NCI-H1048 (cell line): ENCODE measurements at places on chromosomes 5 and 9.
A peak's percentile ranks its signal among the peaks of the same experiment; 100 is the strongest.

DNA sequence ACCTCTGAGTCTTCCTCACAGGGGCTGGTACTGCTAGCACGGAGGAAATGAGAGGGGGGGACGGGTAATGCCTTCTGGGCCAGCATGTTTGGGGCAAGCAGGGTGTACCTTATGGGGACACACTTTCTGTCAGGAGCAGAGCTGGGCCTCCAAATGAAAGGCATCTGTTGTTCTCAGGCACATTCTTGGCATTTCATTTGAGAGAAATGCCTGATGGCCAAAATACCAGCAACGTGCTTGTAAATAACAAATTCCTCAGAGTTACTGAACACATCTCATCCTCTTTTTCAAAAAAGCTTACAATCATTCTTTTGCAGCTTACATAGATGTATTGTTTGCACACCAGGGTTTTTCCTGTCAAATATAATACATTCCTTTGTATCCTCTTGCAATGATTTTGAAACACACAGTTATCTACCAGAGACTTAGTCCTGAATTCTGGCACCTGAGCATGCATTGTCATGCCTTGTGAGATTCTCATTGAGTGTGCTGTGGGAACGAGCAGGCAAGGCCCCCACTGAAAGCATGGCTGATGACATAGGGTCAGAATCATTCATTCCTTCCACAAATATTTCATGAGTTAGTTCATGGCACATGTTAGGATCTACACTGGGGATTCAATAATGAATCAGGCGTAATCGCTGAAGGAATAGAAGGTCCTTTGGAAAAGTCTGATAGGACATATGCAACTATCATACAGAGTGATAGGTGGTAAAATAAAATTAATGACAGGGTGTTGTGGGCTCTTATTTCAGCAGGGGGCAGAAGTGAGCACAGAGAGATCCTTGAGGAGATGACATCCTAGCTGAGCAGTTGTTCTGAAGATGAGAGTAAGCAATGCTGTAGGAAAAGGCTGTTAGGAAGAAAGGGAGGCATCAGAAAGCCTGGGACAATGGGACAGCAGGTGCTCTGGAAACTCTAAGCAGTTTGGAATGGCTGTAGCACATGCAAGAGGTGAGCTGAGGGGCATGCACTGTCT lies 260.9 kb upstream of the TUT7 start:
- peak; percentile 15 for DNase-seq

DNA sequence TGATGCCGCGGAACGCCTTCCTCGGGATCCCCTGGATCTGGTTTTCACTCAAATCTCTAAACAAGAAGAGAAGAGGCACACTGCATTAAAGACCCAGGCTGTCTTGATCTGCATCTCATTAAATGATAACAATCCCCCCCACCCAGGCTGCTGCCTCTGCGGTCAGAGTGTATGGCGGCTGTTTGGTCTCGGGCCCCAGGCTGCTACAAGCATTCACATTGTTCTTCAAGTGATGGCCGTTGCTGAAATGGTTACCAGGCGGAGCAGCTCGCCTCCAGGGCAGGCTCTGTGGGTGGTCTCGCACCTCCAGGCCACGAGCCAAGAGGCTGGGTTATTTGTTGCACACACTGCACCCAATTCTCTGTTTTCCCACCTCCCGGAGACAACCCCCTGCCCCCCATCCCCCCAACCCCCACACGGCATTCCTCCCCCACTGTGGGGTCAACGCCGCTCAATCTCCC lies 304.1 kb upstream of the PANK3 start:
- no peak for DNase-seq

DNA sequence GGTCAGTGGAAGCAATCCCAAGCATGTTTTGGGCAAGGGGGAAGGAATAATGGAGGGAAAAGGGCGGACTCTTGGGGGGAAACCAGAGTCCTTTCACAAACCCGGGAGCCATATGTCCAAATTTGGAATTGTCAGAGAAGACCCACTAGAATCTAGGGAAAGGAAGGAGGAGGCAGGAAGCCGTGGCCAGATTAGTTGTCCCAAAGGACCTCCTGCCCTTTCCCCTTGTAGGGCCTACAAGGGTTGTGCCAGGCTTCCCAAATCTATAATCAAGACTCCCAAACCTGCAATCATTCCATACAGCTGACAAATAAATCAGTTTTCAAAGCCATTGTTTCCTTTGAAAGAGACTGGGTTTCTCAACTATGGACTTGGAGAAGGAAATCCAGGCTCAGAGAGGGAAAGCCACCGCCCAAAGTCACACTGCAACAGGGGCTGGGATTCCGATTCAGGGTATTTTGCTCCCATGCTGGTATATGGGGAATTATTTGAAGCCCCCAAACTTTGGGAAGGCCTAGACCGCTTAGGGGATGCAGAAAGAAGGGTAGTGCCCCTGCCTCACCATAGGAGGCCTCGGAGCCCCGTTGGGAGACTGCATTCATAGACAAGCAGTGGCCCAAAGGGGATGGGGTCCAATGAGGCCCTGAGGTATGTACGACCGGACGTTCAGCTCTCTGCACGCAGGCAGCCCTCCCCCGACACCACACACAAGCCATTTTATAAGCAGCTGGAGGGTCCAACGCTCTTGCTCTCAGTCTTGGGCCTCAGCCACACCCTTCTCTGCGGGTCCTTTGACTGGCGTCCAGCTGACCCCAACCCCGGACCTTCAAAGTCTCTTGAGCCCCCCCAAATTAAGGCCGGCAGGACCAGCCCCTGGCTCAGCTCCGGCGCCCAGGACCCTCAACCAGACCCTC lies 815 bp downstream of the ANXA6 start:
- DNase-seq, result no peak

DNA sequence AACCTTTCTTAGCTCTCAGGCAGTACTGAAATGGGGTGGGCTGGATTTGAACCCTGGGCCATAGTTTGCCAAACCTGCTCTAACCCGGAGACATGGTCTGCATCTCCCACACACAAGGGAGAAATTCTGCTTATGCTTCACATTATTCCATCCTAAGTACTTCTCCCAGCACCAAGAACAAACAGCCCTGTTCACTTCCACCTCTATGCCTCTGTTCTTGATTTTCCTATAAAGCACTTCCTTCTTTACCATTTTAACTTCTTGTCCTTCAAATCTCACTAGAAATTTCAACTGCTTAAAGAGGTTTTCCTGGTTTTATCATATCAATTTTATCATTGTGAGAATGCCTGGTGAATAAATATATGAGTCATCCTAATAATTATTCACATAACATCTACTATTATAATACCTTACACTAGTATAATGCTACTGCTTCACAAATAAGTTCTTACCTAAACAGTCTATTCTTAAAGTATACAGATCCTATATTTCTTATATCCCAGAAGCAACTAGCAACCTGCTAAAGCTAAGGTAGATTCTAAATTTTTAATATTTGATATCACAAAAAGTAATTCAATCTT lies 12.7 kb downstream of the FEM1C start:
- no peak for DNase-seq

DNA sequence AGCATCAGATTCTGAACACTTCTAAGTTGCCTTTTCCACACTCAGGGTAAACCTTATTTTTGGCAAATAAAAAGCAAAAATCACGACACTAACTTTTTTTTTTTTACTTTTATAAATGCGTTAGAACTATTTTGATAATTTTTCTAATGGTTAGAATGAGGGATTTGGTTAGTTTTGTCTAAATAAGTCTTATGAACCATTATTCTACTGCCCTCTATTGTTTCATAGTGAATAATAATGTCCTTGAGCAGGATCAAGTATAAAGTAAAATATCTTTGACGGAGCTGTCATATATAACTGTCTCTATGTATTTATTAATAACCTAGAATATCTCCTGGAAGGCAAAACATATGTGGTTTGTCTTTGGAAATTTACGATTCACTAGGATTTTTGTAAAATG lies 631.8 kb downstream of the GABRG2 start:
- DNase-seq, result no peak

DNA sequence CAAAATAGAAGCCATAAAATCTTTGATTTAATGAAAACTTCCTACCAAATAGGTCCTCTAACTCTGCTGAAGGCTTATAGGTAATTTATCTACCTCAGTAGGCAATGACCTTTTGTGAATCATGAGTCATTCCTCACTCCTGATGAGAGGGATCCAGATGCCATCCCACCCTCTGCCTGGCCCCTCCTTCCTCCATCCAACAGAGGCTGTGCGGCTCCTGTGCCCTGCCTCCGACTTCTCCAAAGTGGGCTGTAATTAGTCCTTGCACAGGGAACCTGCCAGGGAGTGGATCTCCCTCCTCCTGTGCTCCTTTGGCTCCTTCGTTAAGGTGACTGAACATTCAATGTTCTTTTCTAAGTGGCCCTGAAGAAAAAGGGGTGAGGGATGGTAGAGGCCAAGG lies 213.9 kb upstream of the TBCA start:
- no peak for DNase-seq

- DNase-seq, result no peak
These were observed 64.5 kb downstream of the PRR16 start for GRCh38 chr5:120528609-120529008.

DNA sequence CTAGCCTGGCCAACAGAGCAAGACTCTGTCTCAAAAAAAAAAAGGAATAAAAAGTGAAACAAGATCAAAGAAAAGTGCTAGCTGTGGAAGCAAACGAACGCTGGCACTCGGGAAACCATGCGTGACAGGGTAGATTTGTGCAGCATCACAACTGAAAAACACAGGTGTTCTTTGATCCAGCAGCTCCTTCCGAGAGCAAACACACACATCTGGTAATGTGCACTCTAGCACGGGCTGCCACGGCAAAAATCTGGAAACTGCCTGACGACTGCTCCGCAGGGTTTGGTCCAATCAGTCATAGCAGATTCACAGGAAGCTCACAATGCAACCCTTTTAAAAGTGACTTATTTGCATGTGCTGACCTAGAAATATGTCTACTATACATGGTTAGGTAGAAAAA lies 80.0 kb downstream of the SYK start:
- no peak for DNase-seq

DNA sequence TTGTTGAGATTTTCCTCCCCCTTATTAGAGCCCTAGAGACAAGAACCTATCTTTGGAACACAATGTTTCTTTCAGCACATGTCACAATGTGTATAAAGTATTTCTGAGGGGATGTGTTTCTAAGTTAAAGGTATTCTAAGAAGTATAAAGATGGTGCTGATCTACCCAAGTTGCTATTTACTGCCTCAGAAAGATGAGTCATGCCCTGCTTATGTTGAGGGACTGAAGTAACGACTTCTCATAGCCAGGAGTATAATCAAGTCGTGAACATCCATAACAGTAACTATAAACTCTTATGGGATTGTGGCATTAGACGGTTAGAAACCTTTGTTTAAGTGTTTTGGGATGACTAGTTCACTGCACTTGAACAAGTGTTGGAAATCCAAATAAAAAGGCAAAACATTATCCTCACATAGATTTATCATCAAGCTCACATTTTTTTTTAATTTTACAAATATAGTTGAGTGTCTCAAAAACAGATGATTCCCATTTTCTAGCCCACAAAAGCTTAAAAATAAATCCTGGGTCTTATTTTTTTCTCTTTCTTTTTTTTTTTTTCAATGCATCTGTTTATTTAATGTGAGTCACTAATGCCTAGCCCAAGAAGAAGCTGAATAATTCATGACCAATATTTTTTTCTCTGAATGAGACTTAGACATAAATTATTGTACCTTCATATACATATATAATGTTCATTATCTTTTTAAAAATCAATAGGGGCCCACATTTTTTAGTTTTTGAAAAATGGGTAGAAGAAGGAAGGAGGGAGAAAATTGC lies 12.2 kb upstream of the TMEM252 start:
- DNase-seq, result no peak

DNA sequence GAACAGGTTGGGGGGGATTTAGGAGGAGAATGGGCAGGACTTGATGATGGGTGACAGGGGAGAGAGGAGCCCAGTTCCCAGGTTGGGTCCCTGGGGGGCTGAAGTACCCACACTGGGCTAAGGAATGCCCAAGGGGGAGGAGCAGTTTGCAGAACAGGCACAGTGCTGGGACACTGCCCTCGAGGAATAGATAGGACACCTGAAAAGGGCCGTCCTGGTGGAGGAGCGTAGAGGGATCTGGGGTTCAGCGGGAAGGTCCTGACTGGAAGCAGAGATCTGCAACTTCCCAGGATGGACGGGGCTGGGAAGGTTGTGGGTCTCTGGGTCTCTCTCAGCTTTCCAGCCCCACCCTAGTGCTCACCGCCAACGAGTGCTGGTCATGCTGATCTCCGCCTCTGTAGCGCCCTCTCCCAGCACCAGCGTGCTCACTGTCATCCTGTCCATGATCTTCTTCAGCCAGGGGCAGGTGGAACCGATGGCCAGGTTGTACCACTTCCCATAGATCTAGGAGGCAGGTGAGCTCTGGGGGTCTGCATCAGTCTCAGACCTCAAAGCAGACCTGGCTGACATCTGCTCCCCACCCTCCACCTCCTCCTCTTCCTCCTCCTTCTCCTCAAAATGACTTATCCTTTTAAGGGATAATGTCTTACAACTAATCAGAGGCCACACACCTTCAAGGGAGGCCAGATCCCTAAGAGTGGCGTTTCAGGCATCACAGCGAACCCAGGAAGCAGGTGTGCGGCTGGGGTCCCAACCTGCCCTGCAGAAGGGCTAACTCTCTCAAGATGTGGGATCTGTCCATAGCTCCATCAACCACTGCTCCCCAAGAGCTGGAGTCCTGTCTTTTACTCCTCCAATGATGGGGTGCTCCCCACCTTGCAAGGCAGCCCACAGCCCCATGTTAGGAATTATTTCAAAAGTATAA lies 1.6 kb downstream of the AMBP start:
- no peak for DNase-seq

- DNase-seq, result no peak
These were observed 557.0 kb downstream of the TLE1 start for GRCh38 chr9:81132318-81132717.

- no peak for DNase-seq
These were observed 6.1 kb downstream of the SAR1B start for GRCh38 chr5:134626369-134627014.

- DNase-seq, result no peak
These were observed 116.5 kb downstream of the PIK3R1 start for GRCh38 chr5:68332080-68332451.

DNA sequence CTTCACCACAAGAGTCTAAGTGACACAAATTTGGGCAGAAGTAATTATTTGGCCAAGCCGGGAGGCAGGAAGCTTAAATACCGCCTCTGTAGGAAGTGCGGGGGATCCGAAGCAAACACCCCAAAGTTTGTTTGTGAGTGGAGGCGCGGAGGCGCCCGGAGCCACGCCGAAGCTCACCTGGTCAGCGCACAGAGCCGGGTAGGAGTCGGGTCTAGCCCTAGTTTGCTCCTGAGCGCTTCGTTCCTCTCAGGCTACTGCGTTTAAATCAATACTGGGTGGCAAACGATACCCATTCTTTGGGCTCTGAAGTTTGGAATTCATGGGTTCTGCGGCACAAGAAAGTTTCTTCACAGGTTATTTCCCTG lies 855 bp downstream of the MCC start:
- DNase-seq, result no peak

DNA sequence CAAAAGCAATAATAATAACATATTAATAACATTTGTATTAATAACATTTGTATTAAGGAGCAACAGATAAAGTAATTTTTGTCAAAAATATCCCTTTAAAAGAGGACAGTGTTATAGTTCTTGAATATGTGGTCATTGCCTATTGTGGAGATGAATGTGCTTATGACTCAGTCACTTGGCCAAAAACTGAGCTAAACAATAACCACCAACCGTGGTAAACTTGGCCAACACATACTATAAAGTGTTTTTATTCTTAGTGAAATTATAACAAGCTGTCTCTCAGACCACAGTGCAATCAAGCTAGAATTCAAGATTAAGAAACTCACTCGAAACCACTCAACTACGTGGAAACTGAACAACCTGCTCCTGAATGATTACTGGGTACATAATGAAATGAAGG lies 159.2 kb upstream of the PLPPR1 start:
- DNase-seq, result no peak

- DNase-seq, result no peak
These were observed 4.1 kb downstream of the OBP2B start for GRCh38 chr9:133204993-133205336.

GRCh38 chr5:173733831-173734501 lies 117.5 kb upstream of the BOD1 start:
- DNase-seq, result no peak
